Hepatic stellate cell (primary cell): ENCODE measurements at places on chromosomes 4 and X.

GRCh38 chr4:89708903-89709421 lies 128.0 kb downstream of the SNCA start:
- no peak for DNase-seq

- DNase-seq, result no peak
Measured at GRCh38 chrX:147699061-147699460, 212.7 kb upstream of the FMR1 start.

DNA sequence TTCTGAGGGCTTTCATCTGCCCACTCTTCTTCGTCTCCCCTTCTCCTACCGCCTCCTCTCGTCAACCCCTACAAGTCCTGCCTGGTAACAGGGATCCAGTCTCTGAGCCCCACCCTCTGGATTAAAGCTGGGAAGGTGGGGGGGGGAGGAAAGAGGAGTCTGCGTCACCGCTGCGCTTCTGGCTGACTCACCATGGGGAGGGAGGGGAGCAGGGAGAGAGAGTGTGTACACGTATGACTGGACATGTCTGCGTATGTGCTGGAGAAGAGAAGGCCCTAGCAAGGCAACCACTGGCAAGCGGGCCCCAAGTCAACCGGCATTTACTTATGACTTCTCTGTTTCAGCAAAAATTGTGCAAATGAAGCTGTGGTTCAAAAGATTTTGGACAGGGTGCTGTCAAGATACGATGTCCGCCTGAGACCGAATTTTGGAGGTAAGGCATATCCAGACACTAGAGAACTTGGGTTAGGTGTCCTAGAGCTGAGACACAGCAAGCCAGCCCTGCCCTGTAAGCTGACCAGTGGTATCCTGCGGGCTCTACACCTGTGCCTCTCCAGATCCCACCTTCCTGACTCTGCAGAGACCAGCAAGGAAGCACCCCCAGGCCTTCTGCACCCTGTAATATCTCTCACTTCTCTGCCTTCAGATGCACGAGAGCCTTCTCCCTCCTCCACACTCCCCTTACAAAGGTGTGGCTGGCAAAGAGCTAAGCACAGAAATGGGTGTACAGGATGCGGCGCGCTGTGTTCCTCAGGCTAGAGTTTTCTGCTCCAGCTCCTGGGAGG lies 2.5 kb downstream of the GABRQ start:
- no peak for DNase-seq

DNA sequence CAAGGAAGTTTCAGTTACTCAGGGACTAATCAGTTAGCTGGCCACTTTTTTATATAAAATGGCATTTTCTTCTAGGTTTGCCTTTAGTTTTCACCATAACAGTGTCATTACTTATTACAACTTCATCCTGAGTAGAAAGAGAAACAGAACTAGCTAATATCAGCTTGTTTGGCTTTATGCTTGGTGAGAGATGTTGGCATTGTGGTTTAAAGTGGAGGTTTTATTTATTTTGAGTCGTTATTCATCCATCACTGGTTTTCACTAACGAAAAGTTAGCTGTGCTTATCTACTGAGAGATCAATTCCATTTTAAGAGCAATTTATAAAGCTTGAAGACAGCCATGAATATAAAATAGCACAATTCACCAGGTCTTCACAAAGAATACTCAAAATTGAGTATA lies 714.5 kb downstream of the GRID2 start:
- no peak for DNase-seq

DNA sequence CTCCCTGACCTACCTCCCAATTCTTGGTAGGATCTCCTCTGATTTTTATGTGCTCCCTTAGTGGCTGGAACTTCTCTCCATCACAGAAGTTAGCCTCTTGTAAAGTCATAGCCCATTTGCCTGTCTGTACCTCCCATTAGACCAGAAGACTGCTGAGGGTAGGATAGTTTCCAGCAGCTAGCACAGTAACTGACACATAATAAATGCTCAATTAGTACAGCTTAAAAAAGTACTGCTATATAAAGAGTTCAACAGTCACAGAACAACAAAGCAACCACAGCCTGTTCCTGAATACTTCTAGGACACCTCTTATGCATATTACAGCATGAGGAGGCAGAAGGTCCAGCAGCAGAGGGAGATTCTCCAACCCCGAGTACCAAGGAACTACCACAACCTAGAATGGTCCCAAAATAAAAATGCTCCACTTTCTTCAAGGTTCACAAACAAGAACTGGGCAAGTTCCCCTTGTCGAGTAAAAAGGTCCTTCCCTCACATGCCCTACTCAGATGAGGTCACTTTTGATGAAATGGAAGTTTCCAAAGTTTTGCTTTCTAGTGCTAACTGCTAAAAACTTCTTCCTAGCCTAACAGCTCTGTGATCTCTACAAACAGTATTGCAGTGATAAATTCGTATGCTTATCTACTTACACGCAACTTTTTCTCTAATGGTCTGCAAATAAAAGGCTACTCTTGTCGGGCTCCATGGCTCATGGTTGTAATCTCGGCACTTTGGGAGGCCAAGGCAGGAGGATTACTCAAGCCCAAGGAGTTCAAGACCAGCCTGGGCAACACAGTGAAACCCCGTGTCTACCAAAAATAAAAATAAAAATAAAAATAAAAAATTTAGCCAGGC lies 12.8 kb downstream of the MECP2 start:
- DNase-seq, result no peak
